T-helper 17 cell (primary cell): ENCODE measurements at places on chromosomes 3 and 15.

GRCh38 chr15:51240066-51240465 lies 98.3 kb downstream of the CYP19A1 start:
- DNase-seq: no peak

DNA sequence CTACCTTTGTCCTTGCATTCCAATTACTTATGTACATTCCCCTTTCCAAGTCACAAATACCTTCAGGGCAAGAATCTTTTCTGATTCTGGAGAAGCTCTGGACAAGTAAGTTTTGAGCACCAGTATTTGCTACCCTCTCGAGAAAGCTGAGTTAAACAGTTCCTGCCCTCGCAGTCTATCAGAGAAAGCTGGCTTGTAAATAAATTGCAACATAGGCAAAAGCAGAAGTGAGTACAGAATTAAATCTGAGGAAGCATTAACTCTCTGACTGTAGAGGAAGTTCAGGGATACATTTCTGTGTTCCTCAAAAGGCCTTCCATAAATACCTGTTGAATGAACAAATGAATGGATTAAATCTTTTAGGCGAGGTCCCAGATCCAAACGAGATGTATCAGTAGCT lies 1.2 kb downstream of the OSBPL11 start:
- no peak for DNase-seq

- no peak for DNase-seq
These were observed 43.1 kb downstream of the LRCH3 start for GRCh38 chr3:197833930-197834715.

DNA sequence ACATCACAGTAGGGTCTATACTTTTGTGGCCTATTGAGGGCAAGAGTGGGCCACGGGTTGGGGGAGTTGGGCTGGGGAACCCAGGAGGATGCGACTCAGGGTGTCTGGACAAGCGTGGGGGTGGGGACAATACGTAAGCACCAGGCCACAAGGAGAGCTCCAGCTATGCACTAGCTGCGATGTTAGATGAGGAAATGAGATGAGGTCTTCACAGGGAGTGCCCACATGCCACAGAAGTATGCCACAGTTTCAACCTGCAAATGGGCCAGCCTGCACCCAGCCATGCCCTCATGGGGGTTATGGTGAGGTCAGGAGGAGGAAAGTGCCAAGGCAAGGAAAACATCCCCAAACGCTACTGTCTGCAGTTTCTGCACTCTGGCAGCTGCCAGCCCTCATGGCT lies 30.5 kb downstream of the CACNA2D2 start:
- DNase-seq: no peak

GRCh38 chr3:86991840-86992435 lies 989 bp upstream of the VGLL3 start:
- no peak for DNase-seq

DNA sequence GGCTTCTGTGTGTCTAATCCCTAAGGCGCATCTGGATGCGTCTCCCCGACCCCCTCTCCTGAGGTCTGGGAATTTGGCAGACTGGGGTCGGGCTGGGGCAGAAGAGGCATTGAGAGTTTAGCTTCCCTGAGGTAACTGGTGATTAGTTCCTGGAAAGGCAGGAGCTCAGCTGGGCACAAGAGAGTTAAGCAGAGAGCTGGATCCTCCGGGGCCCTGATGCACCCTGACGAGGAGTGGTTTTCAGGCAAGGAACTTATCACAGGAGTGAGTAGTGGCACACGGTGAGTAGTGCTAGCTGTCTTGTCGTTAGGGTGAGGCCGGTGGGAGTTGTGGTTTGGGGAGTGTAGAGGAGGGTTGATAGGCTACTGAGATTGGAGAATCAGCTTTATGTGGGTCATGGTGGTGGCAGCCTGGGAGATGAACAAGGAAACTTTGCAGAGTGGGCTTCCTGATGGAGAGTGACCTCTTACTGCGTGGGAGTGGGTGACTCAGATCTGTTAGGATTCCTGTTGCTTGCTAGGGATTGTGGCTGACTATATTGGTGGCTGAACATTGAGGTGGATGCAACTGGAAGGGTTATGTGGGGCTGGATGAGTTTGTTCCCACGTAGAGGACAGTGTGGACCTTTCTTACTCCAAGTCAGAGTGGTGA lies 897 bp downstream of the RAD54L2 start:
- peak; percentile 14 for DNase-seq

DNA sequence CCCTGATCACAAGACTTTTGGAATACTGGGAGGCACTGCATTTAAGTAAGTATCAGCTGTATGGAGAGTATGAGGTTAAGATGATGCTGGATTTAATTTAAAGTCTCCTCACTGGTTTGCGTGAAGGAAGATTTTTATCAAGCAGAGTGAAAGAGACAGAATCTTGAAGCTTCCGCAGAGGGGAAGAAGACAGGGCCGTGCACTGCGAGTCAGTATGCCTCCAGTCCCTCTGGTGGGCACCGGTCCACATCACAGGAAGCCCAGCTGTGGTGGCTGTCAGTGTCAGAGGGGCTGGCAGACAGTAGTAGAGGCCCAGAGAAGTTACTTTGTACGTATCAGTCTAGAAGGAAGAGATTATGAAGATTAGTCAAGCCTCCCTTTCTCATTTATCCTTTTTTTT lies 379.0 kb upstream of the TPRG1 start:
- no peak for DNase-seq

DNA sequence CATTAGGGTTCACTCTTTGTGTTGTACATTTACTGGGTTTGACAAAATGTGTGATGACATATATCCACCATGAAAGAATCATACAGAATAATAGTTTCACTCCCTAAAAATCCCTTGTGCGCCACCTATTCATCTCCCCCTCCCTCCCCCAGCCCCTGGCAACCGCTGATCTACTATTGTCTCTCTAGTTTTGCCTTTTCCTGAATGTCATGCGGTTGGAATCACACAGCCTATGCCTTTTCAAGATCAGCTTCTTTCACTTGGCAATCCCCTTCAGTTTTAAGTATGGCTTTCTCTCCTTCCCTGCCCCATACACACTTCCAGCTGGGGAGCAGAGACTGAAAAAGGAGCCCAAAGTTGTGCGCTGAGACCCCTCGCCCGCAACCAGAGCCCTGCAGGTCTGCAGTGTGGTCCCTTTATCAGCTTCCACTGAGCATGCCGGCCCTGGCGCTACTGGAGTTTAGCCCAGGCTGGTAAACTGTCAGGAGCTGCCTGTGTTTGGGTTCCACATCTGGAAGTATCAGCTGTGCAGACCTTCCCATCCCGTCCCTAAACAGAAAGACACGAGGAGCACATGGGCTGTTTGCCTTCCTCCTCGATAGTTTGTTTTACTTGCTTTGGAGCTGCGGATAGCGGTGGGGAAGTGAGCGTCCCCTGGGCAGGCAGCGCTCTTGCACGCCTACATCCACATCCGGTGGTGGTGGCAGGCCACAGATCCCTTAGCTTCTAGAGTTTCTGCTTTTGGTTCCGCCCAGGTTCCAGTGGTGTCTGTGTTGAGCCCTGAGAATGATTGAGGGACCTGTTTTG lies 12.3 kb downstream of the BOC start:
- no peak for DNase-seq

DNA sequence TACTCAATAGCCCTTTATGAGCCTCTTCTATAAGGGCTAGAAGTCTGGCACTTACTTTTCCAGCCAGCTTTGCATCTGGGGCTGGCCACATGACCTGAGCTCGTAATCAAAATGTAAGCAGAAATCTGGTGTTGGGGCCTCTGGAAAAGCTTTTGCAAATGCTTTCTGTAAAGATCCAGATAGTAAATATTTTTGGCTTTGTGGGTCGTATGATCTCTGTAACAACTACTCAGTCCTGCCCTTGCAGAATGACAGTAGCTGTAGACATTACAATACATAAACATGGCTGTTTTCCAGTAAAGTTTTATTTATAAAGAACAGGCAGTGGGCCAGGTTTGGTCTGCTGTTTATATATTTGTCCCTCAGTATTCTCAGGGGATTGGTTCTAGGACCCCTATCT lies 46.2 kb upstream of the THRB start:
- no peak for DNase-seq

DNA sequence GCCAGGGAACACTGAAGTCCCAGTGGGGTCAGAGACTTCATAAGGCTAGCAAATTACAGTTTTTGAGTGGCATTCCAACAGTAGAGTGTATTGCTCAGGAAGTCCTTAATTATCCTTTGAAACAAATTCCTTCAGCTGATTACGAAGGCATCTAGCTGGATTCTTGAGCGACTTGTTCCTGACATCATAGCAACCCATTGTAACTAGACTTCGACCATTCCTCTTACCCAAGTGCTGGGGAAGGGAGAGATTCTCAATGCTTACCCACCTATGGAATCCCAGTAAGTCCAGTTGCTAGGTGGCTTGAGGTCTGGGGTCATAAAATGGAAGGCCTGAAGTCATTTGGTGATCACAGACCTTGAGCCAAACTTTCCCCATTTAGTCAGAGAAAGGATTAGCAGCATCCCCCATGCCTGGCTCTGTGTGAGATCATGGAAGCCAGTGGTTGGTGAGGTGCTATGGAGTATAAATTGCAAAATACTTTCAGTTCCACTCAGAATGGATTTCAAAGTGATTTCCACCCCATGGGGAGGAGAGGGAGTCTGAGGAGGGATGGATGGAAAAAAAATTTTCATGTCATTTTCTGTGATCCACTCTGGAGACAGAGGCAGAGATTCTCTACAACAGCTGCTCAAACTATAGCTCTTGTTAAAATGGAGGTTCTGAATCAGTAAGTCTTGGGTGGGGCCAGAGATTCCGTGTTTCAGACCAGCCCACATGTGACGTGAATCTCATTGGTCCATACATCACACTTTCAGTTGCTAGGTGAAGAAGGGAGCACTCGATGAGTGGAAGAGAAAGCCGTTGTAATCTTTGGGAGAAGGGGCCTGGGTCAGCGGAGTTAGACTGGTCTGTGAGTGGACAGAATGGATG lies 45.7 kb downstream of the CD86 start:
- no peak for DNase-seq

DNA sequence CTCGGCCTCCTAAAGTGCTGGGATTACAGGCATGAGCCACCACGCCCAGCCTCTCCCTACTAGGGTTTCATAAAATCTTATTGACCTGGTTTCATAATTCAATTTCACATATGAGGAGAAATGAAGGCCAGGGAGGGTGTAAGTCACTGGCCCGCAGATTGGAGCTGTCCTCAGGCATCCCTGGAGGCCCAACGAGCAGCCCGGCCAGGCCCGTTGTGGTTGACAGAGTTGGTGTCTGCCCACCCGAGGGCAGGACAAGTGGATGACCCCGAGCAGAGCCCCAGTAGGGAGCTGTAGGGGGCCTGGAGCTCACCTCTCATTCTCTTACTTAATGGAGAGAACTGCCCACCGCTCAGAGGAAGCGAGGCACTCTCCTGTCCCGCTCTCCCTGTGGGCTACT lies 78.9 kb downstream of the CPN2 start:
- DNase-seq: no peak

GRCh38 chr3:46935168-46935858 lies 41.2 kb downstream of the CCDC12 start:
- DNase-seq: no peak

DNA sequence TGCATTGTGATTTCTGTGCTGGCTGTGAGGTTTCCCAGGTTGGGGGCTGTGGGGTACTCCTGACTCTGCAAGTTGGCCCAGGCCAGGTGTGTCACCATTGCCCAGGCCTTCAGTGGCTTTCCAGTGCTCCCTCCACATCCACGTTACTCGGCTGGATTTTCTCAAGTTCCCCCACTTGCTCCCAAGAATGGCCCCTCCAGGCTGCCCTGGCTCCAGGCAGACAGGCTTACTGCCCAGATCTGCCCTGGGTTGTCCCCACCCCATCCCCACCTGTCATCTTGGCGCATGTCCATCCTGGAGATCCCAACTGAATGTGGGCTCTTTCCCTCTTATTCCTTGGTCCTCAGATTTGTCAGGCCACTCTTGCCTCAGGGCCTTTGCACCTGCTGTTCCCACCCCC lies 3.6 kb downstream of the APBA2 start:
- DNase-seq: no peak

DNA sequence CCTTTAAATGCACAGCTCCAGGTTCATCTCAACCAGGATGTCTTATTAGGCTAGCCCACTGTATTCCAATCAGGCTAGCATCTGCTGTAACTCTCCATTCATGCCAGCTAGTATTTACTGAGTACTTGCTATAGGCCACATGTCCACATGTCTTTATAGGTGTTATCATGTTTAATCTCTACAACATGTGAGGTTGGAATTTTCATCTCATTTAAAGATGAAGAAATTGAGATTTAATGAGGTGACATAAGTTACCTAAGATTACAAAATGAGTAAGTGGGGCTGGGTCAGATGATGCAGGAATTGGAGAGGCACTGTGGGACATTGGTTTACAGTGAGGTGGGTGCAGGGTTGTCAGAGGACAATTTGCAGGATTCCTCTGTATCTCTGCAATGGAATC lies 2.9 kb downstream of the IFT122 start:
- DNase-seq: no peak

DNA sequence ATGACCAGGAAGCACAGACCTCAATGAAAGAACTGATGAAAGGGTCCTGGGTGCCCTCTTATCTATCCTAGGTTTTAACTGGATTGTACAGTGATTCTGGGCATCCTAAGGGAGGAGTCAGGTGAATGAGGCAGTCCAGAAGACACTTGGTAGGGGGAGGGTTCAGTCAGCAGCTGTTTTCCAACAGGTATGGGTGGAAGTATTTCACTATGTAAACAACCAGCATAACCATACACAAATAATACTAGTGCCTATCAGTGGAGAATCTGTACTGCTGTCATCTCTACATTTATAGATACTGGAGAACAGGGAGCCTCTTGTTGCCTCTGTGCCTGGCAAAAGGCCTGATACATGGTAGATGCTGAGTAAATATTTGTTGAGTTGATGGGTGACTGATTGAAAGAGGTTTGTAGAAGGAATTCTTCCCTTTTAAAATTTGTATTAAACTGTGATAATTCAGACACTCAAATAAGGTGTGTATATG lies 328.5 kb downstream of the RBMS3 start:
- no peak for DNase-seq

GRCh38 chr3:130960139-130960795 lies 66.4 kb downstream of the ASTE1 start:
- DNase-seq: no peak

- no peak for DNase-seq
These were observed 40.8 kb downstream of the HMG20A start for GRCh38 chr15:77461486-77461885.
